ENCODE measurements at places on chromosomes 11 and 22.

- no peak for DNase-seq
Observed at GRCh38 chr22:27501191-27501936, 300.2 kb downstream of the MN1 start.

DNA sequence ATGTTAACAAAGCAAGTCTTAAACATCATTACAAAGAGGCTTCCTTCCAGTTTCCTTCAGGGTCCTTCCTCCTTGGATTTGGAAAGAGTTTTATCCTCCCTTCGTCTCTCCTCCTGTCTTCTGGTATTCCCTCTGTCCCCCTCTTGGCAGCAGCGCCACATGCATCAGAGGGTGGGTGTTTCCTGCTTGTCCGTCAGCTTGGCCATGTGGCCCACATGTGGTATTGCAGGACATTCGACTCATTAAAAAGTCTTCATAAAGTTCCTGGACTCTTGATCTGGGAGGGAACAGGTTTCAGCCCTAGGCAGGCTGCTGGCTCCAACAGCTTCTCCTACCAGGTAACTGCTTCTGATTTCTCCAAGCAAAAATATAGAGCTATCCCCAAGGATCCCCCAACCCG, 189.8 kb downstream of the CSNK2A3 start:
- DNase-seq: no peak

- no peak for DNase-seq
Observed at GRCh38 chr11:35419184-35419829, at the start of gene SLC1A2. Gene SLC1A2, minus strand, starts transcription at chr11:35419558. Its CDS starts 592 bp downstream, at chr11:35418966.

DNA sequence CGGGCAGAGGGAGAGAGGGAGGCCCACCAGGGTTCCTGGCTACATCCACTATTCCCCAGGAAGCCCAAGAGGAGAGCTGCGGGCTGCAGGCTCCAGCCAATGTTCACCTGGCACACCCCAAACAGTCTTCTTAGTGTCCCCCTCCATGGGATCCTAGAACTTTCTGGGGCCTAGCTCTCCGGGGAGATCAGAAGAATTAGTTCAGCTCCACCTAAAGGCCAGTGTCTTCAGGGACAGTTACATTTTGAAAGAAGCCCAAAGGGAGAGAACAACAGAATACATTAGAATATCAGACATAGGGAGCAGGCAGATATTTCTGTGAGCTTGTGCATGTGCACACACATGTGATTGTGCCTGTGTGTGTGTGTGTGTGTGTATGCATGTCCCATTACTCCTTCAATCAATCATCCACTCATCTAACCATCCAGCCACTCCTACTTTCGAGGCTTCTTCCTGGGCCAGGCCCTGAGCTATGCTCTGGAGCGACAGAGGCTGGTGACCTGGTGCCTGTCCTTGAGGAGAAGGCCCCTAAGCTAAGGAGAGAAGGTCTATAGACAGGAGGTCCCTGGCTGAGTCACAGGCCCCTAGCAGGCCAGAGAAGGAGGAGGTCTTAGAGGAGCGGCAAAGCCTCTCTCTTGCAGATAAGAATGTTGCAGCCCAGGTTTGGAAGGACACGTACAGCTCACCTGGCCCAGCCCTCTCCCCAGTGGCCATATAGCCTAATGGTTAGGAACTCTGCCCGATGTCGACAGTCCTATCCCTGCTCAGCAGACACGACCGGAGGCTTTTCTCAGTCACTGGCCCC, 165.5 kb downstream of the DSCAML1 start:
- DNase-seq: no peak
